ENCODE measurements at places on chromosomes 5 and 9.
A peak's percentile ranks its signal among the peaks of the same experiment; 100 is the strongest.

- DNase-seq, result no peak
Measured at GRCh38 chr9:76530458-76531110, 71.6 kb downstream of the GCNT1 start.

- DNase-seq, result no peak
Measured at GRCh38 chr5:140165101-140165922, 9.7 kb upstream of the CYSTM1 start.

DNA sequence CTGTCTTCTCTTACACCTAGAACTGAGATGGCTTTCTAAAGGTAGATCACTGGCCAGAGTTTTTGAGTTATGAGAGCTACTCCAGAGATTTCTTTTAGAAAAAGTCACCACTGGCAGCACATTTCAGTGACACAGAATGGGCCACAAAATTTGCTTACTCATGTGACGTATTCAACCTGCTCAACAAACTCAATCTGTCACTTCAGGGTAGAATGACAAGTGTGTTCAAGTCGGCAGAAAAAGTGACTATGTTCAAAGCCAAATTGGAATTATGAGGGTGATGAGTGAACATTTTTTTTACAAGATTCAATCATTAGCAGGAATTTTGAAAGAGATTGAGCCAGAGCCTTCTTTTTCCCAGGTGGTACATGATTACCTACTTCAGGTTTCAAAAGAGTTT, 46.5 kb downstream of the TAF11L14 start:
- no peak for DNase-seq

GRCh38 chr9:96136992-96137670, 164.8 kb downstream of the HSD17B3 start:
- no peak for DNase-seq

GRCh38 chr5:39424736-39425637, at the start of gene DAB2:
Gene DAB2 (minus strand): TSS chr5:39424980. CDS start chr5:39394320, 30,660 bp downstream.
- DNase-seq, result no peak

GRCh38 chr5:59840200-59840601, 53.3 kb downstream of the PDE4D start:
- DNase-seq, result no peak

GRCh38 chr5:179268966-179269693, 76.1 kb downstream of the ADAMTS2 start:
- no peak for DNase-seq

DNA sequence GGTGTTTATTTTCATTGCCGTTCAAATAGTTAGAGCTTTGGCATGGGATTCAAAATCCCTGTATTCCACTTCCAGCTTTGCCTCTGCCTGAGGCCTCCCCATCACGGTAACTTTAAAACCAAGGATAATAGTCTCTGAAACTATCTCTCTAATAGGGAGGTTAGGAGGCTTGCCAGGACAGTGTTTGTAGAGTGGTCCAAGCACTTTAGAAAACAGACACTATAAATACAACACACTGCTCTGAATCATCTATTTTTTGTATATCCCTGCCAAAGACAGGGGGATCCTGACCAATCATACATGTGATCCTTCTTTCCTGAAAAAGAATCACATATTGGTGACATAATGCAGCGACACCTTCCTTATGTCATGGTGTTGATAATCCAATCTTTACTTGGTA, 326.8 kb downstream of the BNC2 start:
- no peak for DNase-seq

- DNase-seq, result no peak
Measured at GRCh38 chr9:98158071-98158831, 34.2 kb downstream of the CORO2A start.

DNA sequence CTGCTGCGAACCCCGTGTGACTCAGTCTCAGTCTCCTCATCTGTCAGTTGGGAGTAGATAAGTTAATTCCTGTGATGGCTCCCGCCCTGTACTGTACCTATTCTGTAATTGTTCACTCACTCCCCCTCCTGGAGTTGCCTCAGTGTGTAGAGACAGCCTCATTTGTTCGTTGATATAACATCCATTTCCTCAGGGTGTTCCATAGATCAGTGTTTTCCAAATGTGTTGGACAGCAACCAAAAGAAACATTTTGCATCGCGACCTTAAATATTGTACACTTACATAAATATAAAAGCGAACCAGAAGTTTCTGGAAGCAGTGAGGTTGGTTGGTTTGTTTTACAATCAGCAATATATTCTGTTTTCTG, 698 bp downstream of the NFX1 start:
- no peak for DNase-seq

DNA sequence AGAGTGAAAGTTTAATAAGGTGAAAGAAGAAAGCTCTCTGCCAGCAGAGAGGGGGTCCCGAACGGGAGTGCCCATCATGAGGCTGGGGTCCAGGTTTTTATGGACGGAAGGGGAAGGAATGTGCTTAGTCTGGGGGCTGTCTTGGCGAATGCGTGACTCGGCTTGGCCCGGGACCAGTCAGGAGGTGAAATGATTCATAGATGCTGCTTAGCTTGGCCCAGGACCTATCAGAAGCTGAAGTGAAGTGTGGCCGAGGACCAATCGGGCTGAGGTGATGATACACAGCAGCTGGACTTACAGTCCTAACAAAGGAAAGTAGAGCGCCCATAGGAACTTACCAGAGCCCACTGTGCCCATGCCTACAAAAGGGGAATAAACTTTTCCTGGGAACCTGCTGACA, 3.9 kb upstream of the FKTN start:
- no peak for DNase-seq

- DNase-seq, result no peak
Measured at GRCh38 chr5:170501931-170502330, 1.9 kb upstream of the KCNIP1 start.

DNA sequence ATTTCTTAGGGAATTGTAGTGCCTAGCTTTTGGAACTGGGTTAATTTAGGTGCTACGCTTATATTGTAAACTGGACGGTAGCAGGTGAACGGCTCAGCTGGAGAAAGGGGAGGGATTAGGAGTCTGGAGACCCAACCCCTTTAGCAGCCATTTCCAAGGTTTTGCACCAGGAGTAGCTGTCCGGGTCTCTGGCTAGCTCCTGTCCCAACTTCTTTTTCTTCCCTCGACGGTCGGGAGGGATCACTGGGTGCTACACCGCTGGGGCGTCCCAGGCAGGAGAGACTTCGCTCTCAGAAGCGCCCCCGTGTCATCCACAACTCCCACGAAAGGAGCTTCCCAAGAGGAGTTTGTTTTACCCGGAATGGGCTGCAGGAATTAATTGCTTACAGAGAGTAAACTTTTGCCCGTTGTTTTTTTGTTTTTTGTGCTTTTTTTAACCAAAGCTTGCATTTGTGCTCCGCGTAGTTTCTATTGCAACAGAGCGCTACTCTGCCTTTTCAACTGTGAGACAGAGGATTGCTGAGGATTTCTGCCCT, 1640.9 kb upstream of the C9orf72 start:
- no peak for DNase-seq

DNA sequence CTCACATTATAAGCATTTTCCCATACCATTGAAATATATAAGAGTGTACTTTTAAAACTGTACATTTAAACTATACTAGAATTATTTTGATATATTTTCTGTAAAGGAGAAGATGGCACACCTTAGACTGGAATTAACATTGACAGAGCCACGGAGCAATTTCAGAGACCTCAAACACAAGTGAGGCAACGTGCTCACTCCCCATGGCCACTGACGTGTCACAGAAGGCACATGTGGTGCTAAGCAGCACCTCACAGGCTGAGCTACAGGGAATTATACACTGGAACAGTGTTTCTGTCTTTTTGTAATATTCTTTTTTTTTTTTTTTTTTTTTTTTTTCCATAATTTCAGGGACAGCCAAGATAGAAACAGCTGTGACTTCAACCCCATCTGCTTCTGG, 66.5 kb downstream of the NUP214 start:
- DNase-seq, result no peak

- no peak for DNase-seq
Measured at GRCh38 chr5:163910226-163910625, 404.8 kb downstream of the MAT2B start.

- DNase-seq, result peak; percentile 46
Measured at GRCh38 chr5:151126199-151126645, 31.4 kb downstream of the ANXA6 start.

- no peak for DNase-seq
Measured at GRCh38 chr5:53892224-53892623, 331.8 kb downstream of the NDUFS4 start.

DNA sequence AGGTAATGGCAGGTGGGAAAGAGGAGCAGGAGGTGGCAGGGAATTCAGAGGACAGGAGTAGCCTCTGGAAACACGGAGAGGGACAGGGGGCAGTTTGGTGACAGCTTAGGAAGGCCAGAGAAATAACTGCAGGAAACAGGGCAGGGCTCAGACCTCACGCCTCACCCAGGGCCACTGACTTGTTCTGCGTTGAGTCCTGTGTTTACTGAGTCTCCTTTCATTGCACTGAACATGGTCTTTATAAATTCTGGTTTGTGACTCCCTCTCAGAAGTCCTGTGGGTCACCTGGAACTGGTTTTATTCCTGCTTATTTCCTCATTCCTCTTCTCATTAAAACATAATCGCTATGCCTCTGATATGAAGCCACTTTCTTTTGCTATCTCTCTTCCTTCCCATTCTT, 55.2 kb upstream of the ZNF622 start:
- DNase-seq, result no peak

GRCh38 chr9:24257726-24258125, 288.0 kb downstream of the IZUMO3 start:
- no peak for DNase-seq

DNA sequence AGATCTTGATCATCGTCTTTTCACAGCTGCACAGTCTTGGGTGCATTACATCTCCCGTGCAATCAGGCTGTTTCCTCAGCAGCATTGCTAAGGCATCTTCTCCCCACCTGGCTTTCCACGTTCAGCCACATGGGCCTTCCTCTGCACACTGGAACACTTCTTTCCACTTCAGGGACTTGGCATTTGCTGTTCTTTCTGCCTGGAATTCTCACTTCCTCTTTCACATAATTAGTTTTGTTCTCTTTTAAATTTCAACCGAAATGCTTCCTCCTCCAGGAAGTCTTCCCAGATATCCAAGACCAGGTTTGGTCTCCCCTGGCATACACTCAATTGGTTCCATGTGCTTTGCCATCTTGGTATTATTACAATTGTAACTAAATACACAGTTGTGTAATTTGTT, 43.8 kb downstream of the WHRN start:
- DNase-seq, result no peak

- DNase-seq, result no peak
Measured at GRCh38 chr5:172064358-172064757, 57.9 kb upstream of the FBXW11 start.

DNA sequence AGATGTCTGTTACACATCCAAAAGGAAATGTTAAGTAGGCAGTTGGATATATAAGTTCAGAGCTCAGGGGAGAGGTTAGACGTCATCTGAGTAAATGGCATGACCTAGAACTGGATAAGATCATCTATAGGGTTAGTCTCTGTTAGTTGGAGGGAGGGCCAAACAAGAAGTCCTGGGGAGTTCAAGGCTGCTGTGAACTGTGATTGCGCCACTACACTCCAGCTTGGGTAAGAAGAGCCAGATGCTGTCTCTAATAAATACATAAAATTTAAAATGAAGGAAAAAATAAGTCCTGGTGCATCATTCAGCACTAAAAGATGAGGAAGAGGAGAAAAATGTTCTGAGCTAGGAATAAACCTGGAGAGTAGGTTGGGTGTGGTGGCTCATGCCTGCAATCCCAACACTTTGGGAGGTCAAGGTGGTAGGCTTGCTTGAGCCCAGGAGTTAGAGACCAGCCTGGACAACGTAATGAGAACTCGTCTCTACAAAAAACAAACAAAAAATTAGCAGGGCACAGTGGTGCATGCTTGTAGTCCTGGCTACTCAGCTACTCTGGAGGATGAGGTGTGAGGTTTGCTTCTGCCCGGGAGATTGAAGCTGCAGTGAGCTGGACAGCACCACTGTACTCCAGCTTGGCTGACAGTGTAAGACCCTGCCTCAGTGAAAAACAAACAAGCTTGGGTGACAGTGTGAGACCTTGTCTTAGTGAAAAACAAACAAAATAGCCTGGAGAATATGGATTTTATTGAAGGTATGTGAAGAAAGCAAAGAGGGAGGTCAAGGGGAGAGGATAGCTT, 123.6 kb downstream of the ACTBL2 start:
- no peak for DNase-seq

DNA sequence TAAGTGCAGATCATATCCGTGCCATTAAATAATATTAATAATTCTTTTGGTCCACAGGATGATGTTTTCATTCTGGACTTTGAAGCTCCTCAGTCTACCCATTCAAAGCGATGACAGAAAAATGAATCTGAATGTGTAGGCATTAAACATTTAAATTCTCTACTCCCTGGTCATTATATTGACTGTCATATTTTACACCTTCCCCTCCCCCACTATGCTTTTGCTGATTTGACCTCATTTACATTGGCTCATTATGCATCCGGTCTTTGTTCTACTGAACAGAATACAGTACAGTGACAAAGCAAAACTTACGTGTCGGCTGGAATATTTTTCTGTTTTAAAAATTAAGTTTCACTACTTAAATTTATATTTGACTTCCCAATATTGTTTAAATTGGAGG, 289.7 kb upstream of the TMEM161B start:
- no peak for DNase-seq

DNA sequence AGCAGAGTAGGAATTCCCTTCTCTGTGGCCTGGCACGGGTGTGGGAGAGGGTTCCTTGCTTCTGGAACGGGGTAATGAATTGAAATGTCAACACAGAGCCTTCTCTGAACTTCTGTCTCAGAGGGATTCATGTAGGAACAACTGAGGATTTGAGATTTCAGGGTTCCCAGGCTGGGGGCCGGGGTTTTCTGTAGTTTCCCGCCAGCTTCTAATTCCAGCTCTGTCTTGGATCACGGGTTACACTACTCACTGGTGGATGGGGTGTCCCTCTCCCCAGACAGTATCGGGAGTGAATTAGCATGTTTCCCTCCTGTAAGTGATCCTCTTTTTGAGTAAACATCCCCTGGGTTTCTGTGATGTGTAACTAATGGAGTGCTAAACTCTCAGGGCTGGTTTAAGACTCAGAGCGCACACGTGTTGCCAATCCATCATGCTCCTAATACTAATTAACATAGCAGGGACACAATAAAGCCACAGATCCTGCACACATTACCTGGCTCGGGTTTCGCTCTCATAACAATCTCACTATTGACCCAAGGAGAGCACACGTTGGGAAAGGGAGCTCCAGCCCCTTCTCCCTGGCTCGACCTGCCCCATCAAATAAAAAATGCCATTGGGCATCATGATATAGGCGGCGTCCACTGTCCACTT, 18.1 kb upstream of the DMRT2 start:
- no peak for DNase-seq

GRCh38 chr5:104800440-104801048, 1238.0 kb upstream of the NUDT12 start:
- no peak for DNase-seq

- no peak for DNase-seq
Measured at GRCh38 chr9:14119694-14120514, 194.0 kb downstream of the NFIB start.

GRCh38 chr5:1155191-1156032, 43.5 kb upstream of the SLC12A7 start:
- no peak for DNase-seq

GRCh38 chr9:95129476-95130291, 187.8 kb downstream of the FANCC start:
- no peak for DNase-seq

GRCh38 chr5:122947772-122948171, 88.8 kb downstream of the PPIC start:
- DNase-seq, result no peak
